Renal cortex interstitium (tissue), 15 donors: ENCODE measurements at places on chromosomes 5 and 9. TPM values are rescaled to one million over a fixed set of nuclear protein-coding genes. Genes with fewer than 3 reads are reported as not detected.

DNA sequence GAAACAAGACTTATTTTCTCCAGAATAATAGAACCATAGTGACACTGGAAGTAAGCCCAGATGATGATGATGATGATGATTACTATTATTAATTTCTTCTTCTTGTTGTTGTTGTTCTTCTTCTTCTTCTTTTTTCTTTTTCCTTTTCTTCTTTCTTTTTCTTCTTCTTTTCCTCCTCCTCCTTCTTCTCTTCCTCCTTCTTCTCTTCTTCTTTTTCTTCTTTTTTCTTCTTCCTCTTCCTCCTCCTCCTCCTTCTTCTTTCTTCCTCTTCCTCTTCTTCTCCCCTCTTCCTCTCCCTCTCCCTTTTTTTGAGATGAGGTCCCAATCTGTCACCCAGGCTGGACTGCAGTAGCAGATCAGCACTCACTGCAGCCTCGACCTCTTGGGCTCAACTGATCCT is 40.5 kb upstream of the RUFY1 start:
- no peak for DNase-seq

- DNase-seq = no peak
These were observed 564 bp downstream of the SLC25A25 start for GRCh38 chr9:128068386-128069205.

- DNase-seq = no peak
These were observed 16.8 kb upstream of the ANGPTL2 start for GRCh38 chr9:127139071-127139731.

- no peak for DNase-seq
These were observed 434 bp downstream of the GLRX start for GRCh38 chr5:95822043-95822541.

DNA sequence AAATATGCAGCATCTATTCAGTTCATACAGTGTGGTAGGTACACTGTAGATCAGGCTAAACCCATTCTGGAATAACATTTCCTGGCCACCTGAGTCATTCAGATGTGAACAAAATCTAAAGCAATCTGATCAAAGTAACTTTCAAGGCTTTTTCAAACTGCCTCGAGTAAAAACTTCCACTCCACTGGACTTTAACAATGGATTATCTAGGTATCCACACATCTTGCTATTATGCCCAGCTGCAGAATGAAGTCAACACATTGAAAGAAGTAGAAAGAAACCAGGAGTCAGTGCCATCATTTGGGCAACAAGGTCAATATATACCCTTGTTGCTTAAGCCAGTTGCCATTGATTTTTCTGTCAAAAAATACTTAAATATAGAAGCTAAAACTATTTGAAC is 1352.6 kb upstream of the NUDT12 start:
- DNase-seq = no peak

The PCDHGC3 gene
- 90.0 TPM for polyA plus RNA-seq

DNA sequence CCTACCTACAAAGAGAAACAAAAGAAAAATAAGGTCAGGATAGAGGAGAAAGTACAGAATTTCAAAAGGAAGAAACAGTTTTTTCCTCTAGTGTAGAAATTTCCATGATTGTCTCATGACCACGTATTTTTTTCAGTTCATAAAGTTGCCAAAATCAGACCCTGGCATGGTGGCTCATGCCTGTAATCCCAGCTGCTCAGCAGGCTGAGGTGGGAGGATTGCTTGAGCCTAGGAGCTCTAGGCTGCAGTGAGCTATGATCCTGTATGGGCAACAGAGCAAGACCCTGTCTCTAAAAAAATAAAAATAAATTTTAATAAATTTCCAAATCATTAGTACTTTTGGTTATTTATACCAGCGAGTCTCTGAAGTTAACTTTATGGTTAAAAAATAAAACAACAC is 37.8 kb downstream of the CWC27 start:
- DNase-seq = no peak

DNA sequence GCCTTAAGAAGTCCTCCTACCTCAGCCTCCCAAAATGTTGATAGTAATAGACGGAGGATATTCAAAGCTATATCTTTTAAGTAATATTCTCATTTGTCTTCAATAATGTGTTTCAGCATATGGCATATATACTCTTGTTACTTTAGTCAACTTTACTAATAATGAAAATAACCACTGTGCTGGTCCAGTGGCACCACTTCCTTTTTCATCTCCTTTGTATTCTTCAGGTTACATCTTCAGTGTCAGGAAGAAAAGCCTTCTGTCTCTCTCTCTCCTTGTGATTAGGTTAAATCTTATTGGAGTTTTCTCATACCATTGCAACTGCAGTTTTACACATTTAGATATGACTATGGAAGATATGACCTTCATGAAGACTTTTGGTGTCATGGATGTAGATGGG is 31.3 kb downstream of the PARP8 start:
- DNase-seq = no peak

GRCh38 chr9:133842721-133843227 is 104.6 kb upstream of the SARDH start:
- DNase-seq = no peak

GRCh38 chr5:38692346-38692745 is 135.9 kb upstream of the LIFR start:
- DNase-seq = no peak

GRCh38 chr5:80346055-80346454 is 26.3 kb downstream of the SPZ1 start:
- DNase-seq = no peak

The PCDHA9 gene
- polyA plus RNA-seq = 0.04 TPM

DNA sequence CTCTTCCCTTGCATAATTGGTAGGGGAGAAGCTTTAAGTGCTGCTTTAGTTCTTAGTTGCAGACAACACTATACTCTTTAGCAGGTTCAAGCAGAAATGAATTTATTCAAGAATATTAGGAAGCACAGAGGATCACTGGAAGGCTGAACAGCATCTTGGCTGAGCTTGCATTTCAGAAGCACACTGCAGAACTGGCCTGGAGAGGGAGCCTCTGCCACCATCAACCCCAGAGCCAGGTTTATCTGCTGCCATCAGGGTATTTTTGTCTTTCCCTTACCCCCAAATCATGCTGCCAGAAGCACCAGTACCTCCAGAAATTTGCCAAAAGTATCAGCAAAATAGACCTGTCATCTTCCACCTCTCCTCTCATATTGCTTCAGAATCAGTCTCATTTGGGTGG is 440.7 kb downstream of the DMAC1 start:
- DNase-seq = no peak

The SLC6A3 gene
- 0.31 TPM for polyA plus RNA-seq

GRCh38 chr9:120477534-120478001 is 102.4 kb downstream of the CDK5RAP2 start:
- no peak for DNase-seq

DNA sequence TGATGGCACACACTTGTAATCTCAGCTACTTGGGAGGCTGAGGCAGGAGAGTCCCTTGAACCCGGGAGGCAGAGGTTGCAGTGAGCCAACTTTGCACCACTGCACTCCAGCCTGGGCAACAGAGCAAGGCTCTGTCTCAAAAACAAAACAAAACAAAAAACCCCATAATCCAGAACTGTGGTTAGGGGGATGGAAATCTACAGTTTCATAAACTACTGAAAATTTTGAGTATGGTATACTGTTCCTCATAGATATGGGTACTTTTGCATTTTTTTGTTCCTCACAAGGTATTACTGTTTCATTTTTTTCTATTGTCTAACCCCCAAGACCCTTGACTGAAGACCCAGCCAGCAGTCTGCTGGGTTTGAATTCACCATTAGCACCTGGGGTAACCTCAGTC is 52.2 kb upstream of the MAP3K1 start:
- no peak for DNase-seq

DNA sequence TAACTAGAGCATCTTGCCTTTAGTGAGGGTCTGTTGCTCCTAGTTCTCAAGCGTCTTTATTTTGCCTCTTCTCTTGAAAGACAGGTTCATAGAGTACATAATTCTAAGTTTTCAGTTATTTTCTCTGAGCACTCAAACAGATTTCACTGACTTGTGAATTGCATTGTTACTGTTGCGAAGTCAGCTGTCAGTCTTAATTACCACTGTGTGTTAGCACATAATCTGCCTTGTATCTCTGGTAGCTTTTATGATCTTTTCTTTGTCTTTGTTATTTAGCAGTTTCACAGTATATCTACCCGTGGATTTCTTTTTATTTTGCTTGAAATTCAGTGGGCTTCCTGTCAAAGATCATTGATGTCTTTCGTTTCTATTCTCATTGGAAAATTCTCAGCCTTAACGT is 192.9 kb downstream of the TTLL11 start:
- DNase-seq = no peak

DNA sequence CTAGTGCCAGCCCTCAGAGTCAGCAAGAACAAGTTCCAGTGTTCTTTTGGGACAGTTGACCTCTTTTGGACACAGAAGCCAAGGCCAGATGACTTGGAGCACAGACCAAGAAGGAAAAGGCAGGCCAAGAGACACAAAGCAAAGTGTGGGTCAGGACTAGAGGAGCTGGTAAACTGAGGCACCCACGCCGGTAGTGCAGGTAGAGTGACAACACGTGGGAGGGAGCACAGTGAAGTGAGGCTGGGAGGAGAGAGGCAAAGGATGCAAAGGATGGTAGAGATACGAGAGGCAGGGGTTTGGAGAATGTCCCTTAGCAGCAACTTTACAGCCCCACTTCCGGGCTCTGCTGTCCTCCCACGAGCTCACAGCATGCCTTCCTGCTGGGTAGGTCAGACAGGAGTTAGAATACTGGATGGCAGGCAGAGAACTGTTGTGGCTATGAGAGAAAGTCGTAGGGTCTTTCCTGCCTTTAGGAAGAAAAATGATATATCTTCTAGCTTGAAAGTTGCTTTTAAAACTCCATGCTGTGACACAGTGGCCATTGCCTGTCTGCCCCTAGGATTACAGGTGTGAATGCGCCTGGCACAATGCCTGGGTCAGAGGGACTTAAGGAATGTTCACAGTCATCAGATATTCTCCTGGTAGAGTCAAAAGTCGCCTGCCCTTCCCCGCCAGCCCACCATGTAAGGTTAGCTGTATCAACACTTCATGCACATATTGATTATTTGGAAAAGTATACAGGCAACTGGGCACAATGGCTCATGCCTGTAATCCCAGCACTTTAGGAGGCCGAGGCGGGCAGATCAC is 97.9 kb downstream of the PDE8B start:
- DNase-seq = no peak

DNA sequence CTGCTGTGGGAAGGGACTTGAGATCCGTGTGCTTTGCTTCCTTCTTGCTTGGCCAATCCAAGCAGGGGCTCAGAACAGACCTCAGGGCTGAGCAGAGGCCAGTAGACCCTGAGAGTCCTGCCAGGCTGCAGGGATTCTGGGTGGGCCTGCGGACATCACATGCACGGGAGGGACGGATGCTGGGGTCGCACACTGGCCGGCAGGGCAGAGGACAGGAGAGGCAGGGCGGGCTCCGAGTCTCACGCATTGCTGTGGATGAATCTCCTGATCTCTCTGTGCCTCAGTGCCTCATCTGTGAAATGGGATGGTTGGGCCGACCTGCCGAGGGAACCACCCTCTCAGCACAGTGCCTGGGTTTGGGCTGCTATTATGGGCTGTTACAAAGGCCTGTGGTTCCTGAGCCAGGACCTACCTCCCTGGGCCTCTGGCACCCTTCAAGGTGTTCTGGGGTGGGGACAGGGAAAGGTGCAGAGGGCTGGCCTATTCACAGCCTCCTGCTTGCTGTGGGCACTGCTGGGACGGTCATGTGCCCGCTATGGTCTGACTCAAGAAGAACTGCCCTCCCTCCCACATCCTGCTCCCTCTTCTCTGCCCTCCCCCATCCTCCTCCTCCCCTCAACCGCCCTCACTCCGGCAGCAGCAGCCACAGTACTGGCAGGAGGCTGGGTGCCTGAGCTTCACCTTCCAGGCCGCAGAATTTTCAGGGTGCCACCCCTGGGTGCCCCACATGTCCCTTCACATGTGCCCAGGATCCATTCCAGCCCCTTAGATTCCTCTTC is 43.3 kb downstream of the NCS1 start:
- no peak for DNase-seq

The FXN gene
- polyA plus RNA-seq = 16.4 TPM

DNA sequence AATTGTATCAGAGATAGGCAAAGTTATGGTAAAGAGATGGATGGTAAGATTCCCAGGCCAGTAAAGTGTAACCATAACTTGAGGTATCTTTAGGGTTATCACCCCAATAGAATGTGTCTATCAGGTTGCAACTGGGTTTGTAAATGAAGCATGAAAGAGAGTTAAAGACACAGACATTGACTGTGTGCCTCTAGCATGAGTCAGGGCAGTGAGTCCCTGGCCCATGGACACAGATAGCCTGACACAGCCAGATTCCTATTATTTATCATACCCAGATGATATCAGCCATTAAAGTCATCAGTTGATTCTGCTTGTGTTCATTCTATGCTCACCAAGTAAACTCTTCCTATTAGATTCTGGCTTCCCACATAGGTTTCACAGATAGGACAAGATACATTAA is 33.5 kb upstream of the SNAPC3 start:
- no peak for DNase-seq
